Central memory CD4-positive, alpha-beta T cell (primary cell): ENCODE measurements at places on chromosomes 12 and 14.
A peak's percentile ranks its signal among the peaks of the same experiment; 100 is the strongest.

DNA sequence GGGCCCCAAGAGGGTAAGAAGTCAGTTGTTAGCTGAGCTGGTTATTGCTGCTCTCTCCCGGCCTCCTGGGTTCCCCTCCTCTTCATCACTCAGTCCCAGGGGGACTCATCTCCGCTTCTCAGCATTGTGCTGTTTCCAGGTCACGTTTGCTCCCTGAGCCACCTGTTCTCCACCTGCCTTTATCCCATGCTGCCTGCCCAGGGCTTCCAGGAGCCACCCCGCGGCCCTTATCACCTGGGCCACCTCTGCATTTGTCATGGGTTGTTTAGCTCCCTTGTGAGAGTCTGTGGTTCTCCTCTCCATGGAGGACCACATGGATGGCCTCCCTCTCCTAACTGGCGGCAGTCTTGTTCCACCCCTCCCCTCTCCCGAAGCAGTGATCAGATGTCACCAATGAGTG, 36.0 kb downstream of the SYNDIG1L start:
- DNase-seq, result no peak

- DNase-seq, result no peak
Observed at GRCh38 chr14:94665121-94665520, 52.9 kb downstream of the SERPINA3 start.

DNA sequence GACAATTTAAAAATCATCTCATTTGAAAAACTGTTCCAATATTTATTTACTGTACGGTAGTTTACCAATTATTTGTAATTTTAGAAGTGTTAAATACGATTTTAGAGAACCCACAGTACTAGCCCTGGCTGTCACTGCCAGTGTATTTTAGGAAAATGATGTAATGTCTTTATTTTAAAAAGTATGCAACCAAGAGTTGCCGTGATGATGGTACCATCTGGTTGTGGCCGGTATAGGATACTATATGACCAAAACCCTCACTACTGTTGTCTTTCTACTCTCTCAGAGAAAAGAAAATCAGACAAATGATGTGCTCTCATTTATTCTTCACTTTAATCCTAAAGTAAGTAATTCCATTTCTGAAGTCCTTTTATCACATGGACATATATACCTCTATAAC, 395.0 kb downstream of the FOXG1 start:
- DNase-seq, result no peak

GRCh38 chr14:92945959-92946846, 23.3 kb downstream of the CHGA start:
- no peak for DNase-seq

- DNase-seq, result no peak
Observed at GRCh38 chr12:102528111-102528510, 47.7 kb upstream of the IGF1 start.

GRCh38 chr12:46100551-46101484, 110.4 kb upstream of the SCAF11 start:
- DNase-seq, result no peak

DNA sequence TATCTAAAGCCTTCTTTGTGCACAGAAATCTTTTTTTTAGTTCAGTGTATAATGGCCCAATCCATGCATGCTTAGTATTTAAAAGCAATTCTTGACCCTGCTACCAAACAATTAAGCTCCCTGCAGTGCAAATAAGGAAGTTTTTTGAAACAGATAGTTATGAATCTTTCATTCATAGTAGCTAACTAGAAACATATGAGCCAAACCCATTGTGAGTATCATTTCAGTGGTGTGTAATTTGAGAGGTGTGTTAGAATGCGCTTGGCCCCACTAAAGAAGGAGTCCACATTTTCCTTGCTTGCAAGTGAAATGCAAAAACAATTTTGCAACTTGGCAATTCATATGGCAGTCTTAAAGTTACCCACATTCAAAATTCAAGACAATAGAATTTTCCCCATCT, 14.4 kb downstream of the EPS8 start:
- no peak for DNase-seq

- DNase-seq, result no peak
Observed at GRCh38 chr14:39109893-39110715, 4.0 kb upstream of the GEMIN2 start.

GRCh38 chr12:131121705-131122405, 168.1 kb downstream of the ADGRD1 start:
- DNase-seq, result no peak

- no peak for DNase-seq
Observed at GRCh38 chr12:78853231-78853630, 11.3 kb upstream of the SYT1 start.

DNA sequence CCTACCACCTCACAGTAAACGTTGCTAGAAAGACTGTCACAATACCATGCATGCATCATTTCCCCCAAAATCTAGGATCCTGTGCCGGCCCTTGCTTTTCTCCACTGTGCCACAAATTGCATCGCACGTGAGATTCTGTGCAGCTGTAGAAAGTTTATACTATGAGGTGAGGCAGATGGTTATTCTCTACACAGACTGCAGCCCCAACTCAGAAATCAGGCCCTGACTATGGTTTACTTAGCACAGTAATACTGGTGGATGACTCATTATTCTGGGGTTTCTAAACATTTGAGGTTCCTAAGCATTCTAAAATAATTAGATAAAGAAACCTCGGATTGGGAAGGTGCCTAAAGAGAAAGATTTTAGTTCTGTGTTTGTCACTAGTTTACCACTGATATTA, 163.8 kb upstream of the CCDC198 start:
- no peak for DNase-seq

DNA sequence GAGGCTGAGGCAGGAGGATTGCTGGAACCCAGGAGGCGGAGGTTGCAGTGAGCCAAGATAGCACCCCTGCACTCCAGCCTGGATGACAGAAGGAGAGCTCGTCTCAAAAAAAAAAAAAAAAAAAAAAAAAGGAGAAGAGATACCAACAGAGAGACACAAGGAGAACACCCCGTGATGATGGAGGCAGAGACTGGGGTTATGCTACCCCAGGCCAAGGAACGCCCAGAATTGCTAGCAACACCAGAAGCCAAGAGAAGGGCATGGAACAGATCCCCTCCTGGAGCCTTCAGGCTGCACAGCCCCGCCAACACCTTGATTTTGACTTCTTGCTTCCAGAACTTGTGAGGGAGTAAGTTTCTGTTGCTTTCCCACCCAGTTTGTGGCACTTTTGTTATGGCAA, 148.0 kb upstream of the FOXN3 start:
- DNase-seq, result no peak

GRCh38 chr12:5739917-5740316, 205.1 kb downstream of the ANO2 start:
- no peak for DNase-seq

- DNase-seq, result no peak
Observed at GRCh38 chr12:20120403-20120725, 248.0 kb upstream of the PDE3A start.

DNA sequence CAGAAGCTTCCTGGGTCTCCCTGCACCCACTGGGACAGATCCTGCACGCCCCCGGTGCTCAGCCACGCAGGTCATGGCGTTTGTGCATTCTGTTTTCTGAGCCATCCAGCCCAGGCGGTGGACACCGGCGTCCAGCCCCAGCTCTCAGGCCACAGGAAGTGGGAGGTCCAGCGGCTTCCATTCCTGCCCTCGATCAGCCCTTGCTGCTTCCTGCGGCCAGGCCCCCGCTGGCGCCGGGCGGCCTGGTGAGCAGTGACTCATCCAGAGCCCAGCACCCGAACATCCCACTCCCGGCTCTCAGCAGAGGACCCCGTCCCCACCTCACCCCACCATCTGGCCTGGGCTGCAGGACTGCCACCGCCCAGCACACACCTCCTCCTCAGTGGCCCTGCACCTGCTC, 18.0 kb upstream of the NUDT14 start:
- no peak for DNase-seq

DNA sequence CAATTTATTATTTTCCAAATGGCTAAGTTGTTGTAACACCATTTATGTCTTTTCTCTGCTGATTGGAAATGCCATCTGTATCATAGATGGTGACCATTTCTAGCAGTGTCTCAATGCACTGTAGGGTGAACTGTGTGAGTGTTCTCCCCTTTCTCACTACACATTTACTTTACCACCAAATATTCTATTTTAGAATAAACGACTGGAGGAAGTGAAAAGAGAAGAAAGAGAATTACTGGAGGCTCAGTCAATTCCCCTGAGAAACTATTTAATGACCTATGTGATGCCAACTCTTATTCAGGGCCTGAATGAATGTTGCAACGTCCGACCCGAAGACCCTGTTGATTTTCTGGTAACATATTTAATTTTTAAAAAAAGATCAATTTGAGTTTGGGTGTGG, 15.5 kb upstream of the PAPOLA start:
- no peak for DNase-seq

- DNase-seq, result peak; percentile 45
Observed at GRCh38 chr12:121537814-121538698, 42.8 kb downstream of the KDM2B start.
